Esophagus mucosa (tissue), 1 donor: ENCODE measurements at places on chromosomes 2 and 18.

DNA sequence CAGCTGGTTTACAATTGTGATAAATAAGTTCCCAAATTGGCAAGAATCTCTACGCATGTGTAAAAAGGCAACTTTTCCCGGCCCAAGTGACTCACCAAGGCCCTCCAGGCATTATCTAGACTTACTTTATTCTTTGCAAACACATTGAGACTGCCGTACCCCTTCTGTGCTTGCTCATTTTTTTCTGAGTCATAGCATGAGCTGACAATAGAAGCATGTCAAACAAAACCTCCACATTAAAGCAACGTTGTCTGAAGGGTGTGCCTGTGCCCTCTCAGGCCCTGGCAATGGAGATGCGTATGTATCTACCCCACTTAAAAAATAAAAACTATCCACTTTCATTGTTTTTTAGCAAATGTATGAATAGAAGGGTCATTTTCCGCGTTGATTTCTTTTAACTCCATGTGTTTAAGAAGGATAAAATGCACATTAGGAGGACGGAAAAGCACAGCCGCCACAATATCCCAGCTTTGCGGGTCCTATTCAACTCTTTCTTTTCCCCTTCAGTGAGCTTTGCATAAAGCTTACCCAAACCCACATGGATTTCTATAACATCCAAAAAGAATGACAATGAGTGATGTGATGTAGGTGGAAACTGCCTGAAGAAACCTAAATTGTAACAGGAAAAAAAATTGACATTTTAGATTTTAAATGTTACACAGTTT lies 298.2 kb downstream of the CDCA7 start:
- peak; percentile 92 for ATAC-seq

GRCh38 chr2:215410932-215411285 lies 25.0 kb downstream of the FN1 start:
- ATAC-seq: peak; percentile 76

- no peak for ATAC-seq
Measured at GRCh38 chr18:62183578-62184195, 3.2 kb downstream of the PIGN start.

DNA sequence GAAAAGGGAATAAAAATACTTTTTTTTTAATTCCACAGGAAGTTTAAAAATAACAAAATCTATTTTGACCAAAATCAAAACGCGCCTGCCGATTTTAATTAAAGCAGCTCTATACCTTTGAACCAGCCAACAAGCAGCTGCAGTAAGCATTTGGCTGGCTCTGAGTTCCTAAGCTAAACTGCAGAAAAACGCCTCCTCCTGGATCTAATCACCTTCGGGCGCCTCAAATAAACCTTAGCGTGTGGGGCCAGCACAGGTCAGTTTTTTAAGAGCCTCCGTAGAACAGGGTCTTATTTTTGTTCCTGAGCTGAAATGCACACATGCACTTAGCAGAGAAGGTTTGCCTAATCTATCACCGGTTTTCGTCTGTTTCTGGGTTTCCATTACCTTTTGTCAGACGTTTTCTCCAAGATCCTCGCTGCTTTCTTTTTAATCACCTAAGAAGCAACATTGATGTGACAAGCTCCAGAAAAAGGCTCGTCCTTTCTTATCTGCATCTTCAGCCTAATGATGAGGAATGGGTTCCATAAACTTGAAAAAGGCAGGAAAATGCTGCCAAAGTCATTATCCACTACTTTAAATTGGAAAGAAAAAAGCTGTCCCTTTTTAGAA lies 64.7 kb upstream of the HNRNPA3 start:
- ATAC-seq: no peak

DNA sequence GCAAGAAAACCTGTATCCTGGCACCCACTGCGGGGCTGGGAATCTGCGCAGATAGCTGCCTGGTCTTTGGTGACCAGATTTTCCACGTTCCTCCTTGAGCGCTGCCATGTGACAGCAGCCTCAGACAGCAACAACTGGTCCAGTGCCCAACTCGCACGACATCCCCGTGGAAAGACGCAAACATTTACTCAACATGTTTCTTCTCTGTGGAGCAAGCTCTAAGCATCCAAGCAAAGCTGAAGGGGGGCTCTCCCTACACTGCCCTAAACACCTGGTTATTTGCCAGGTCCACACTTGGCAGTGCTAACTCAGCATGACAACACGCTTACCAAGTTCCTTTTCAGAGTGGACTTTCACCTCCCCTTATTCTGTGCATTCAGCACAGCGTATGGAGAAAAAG lies 11.3 kb downstream of the ZNF516 start:
- no peak for ATAC-seq

GRCh38 chr2:111069722-111070121 lies 51.0 kb upstream of the BCL2L11 start:
- no peak for ATAC-seq

DNA sequence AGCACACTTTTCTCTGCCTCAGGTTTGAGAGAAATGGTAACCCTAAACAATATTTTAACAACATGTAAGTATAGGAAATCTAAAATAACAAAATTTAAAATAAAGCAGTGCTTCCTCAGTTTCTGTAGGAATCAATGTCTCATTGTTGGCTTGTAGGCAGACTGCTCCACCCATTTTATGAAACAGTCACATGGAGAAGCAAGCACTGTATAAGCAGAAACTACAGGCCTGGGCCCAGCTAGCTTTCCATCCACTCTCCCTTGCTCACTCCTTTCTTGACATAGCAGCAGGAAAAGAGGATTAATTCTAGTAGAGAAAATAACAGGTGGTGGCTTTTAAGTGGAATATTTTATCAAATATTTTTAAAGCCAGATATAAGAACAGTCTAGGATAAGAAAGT lies 97.2 kb downstream of the PLEKHM3 start:
- peak; percentile 56 for ATAC-seq

- peak; percentile 43 for ATAC-seq
Measured at GRCh38 chr2:85503168-85503850, 35.7 kb upstream of the MAT2A start.

- no peak for ATAC-seq
Measured at GRCh38 chr2:239762655-239763269, 262.4 kb downstream of the NDUFA10 start.

DNA sequence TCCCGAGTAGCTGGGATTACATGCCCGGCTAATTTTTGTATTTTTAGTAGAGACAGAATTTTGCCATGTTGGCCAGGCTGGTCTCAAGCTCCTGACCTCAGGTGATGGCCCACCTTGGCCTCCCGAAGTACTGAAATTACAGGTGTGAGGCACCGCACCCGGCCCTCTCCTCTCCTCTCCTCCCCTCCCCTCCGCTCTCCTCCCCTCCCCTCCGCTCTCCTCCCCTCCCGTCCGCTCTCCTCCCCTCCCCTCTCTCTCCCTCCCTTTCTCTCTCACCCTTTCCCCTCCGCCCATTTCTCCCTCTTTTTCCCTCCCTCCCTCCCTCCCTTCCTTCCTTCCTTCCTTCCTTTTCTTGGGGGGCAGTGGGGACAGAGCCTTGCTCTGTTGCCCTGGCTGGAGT lies 28.4 kb downstream of the CD8B start:
- no peak for ATAC-seq

DNA sequence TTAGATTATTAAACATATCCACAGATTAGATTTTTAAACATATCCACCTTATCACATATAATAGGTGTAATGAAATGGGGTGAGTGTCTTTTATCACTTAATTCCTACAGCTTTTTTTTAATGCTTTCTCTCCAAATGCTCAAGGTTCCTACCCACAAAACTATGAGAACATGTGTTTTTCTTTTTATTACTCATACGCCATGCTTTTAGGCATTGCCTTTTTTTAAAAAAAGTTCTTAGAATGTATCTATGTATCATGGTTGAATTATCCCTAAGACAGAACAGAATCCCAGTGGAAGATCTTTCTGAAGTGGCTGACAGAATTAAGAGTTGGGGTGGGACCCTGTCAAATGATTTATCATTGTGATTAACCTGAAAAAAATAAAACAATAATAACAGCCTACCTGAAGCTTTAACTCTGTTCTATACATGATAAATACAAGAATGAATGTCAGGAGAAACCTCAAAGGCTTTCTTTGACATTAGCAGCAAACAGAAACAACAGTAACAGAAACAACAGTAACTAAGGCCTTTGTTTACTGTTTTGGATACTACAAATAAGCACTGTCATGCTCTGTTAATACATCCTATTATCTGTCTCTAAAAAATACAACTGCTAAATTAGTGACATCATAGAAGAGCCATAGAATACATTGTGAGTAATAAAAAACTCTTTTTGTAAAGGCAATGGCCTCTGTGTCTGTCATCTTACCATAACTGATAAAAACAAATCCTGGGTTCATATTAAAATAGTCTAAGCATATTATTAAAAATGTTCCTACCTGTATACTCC lies 4.1 kb upstream of the ZNF397 start:
- ATAC-seq: no peak

DNA sequence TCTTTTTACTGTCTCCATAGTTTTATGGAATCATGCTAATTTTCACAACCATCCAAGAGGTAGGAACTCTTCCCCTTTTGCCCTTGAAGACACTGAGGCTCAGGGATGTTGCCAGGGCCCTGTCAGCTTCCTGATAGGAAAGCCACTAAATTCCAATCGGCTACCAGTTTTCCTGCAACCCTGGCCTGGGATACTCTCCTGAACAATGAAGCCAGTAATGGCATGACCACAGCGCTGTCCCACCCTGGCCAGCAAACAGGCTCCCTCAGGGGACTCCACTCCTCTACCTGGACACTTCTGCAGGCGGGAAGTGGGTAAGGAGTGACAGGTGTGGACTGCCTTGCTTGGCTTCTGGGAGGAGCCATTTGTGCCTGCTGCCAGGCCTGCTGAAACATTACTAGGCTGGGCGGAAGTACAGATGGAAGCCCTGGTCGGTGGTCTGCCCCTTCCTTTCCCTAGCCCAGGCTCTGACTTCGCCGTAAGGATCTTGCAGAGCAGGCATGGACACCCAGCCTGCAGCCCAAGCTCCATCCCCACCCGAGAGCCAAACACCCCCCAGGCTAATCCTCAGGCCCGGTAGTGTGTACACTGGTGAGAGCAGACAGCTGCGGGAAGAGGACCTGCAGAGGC lies 78.8 kb upstream of the SMAD2 start:
- ATAC-seq: no peak

DNA sequence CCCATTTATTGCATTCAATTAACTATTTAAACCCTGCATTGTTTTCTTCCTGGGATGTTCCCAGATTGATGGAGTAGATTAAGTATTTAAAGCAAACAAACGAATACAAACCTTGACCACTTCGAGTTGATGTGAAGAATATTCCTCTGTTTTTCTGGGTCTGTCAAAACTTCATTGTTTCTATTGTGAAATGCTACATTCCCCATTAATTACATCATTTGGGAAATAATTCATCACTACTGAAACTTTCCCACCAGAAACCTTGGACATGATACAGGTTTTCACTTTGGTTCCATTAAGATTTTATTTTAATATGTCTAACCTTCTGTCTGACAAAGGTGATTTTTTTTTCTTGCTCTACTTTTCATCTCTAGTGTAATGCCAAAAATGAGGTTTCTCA lies 365.1 kb upstream of the ETAA1 start:
- no peak for ATAC-seq

GRCh38 chr18:59566533-59566971 lies 130.7 kb downstream of the CCBE1 start:
- ATAC-seq: no peak

- ATAC-seq: no peak
Measured at GRCh38 chr18:57149531-57149930, 2.6 kb downstream of the BOD1L2 start.

DNA sequence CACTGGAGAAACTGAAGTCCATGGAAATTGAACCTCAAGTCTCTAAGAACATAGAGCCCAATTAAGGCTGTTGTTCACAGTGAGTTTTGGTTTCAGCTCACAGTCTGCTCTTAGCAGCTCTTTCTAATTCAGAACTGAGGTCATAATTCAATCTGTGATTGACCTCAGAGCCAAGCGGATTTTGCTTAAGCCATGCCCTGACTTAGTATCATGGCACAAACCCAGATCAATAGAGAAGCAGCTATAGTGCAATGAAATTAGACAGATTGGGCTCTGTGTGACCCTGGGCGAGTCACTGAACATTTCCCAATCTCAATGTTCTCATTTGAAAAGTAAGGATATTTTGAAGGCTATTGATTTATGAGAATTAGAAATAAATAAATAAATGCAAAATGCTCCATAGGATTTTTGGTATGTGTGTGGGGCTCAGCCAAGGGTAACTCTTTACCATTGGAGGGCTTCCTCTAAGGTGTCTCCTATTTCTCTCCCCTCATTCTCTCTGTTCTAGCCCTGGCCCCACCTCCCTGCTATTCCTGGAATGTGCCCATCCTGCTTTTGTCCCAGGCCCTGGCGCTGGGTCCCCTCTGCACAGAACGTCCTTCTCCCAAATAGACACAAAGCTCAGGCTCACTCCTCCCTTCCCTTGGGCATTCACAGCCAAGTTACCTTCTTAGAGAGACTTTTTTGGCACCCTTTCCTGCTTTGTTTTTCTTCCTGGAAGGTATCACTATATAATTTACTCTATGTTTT lies 239.6 kb downstream of the LPIN1 start:
- ATAC-seq: peak; percentile 69

- no peak for ATAC-seq
Measured at GRCh38 chr18:49072940-49073339, 122.2 kb upstream of the SMAD7 start.

GRCh38 chr2:6358546-6358945 lies 507.2 kb downstream of the CMPK2 start:
- no peak for ATAC-seq

DNA sequence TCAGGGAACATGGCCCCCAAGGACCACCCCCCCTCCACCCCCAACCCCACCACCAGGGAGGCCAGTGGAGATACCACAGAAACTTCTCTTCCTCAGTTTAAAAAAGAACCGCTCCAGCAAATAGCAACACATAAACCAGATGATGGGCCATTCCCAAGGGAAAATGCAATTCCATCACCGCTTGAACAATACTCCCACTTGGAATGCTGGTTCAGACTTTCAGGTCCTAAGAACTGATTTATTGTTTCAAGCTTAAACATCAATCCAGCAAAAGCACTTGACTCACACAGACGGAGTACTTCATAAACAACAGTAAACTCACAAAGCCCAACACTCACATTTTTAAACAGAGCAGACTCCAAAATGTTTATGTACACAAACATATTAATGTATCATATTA lies 6.9 kb downstream of the HDAC4 start:
- ATAC-seq: no peak

DNA sequence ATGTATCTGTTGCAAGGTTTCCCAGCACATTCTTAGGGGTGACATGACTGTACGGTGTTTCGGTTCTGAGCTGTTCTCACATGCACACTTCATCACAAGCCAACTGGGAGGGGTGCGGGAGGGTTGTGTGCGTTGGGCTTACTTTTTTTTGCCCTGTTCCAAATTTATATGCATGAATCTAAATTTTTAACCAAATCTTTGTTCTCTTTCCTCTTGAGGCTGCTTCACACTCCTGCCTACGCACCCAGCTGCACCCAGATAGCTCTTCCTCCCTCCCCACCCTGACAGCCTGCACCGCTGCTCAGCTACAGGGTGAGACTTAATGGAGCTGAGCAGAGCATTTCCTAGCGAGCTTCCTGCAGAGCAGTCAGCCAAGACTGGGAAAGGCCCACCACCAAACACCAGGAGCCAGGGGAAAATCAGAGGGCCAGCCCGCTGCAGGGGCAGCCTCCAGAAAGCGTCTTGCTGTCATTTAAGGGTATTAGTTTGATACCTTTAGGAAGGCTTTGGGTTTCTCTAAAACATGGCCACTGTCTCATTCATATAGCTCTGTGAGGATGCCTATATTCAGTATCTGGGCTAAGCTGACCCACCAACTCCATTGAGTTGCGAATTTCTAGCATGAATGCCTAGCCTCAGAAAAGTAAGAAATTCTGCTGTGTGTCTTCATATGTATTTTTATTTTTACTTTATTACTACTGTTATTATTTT lies 84.5 kb downstream of the POU3F3 start:
- ATAC-seq: no peak

GRCh38 chr2:235694721-235695601 lies 201.1 kb downstream of the AGAP1 start:
- ATAC-seq: no peak

- no peak for ATAC-seq
Measured at GRCh38 chr2:77839102-77839501, 316.9 kb upstream of the LRRTM4 start.
